Hematopoietic multipotent progenitor cell treated with erythropoietin and hydrocortisone succinate and interleukin-3 and kit ligand, for 6 days (in vitro differentiated cells): ENCODE measurements at places on chromosomes 11 and 22.

DNA sequence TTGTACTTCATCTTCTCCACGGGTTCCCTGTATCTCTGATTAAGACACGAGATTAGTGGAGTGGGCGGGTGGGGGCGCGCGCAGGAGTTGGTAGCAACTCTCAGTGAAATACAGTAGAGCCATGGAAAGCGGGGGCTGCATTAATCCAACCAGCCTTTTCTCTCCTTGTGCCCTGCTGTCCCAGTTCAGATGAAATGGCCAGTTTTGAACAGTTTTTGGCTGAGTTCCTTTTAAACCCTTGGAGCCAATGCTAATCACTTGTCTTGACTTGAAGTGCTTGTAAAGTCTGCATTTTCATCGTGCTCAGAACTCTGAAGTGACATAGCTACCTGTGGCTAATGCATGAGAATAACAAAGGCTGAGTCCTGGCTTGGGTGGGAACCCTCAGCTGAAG lies 734 bp upstream of the TMEM123 start:
- peak; percentile 52 for DNase-seq

- no peak for DNase-seq
Measured at GRCh38 chr11:100467821-100468508, 219.1 kb upstream of the ARHGAP42 start.

GRCh38 chr11:81255895-81256294 lies 1477.8 kb downstream of the FAM181B start:
- DNase-seq = no peak

DNA sequence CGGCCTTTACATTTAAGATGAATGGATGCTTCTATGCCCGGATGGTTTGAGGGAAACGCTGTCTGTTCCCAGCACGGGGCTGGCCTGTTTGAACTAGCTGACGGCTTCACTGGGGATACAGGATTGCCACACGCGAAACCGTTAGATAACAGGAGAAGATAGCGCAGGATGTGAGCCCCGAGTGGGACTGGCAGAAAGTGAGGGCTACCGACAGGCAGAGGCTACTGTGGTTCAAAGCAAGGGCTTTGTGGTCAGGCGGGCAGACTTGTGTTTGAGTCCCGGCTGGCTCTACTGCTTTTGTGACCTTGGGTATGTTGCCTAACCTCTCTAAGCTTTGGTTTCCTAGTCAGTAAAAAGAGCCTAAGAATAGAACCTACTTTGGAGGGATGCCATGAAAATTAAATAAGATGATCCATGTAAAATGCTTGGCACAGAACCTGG lies 2.8 kb upstream of the OAF start:
- DNase-seq = peak; percentile 61

DNA sequence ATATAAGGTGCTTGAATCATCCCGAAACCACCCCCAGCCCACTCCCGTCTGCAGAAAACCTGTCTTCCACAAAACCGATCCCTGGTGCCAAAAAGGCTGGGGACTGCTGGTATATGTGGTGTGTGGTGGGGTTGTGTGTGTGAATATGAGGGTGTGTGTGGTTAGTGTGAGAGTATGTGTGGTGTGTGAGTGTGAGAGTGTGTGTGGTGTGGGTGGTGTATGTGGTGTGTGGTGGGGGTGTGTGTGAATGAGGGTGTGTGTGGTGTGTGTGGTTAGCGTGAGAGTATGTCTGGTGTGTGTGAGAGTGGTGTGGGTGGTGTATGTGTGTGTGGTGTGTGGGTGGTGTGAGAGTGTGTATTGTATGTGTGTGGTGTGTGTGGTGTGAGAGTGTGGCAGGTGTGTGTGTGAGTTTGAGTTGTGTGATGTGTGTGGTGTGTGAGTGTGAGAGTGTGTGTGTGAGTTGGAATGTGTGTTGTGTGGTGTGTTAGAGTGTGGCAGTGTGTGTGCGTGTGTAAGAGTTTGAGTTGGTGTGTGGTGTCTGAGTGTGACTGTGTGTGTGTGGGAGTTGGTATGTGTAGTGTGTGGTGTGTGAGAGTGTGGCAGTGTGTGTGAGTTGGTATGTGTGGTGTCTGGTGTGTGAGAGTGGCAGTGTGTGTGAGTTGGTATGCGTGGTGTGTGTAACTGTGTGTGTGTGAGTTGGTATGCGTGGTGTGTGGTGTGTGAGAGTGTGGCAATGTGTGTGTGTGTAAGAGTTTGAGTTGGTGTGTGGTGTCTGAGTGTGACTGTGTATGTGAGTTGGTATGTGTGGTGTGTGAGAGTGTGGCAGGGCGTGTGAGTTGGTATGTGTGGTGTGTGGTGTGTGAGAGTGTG lies 6.5 kb downstream of the UPK3A start:
- DNase-seq = no peak

- DNase-seq = no peak
Measured at GRCh38 chr22:32806296-32806695, 4.8 kb downstream of the TIMP3 start.

- no peak for DNase-seq
Measured at GRCh38 chr11:75795276-75796090, 19.5 kb upstream of the UVRAG start.

GRCh38 chr11:64566042-64566914 lies 24.7 kb upstream of the SLC22A12 start:
- peak; percentile 26 for DNase-seq

GRCh38 chr22:24951942-24952836 lies at the start of gene KIAA1671:
Gene KIAA1671, plus strand, starts transcription at chr22:24952716. Its CDS starts 75,284 bp downstream, at chr22:25028000.
- peak; percentile 84 for DNase-seq

GRCh38 chr11:13947379-13947778 lies 15.1 kb upstream of the SPON1 start:
- no peak for DNase-seq

- no peak for DNase-seq
Measured at GRCh38 chr11:13314676-13315394, 37.2 kb downstream of the BMAL1 start.

DNA sequence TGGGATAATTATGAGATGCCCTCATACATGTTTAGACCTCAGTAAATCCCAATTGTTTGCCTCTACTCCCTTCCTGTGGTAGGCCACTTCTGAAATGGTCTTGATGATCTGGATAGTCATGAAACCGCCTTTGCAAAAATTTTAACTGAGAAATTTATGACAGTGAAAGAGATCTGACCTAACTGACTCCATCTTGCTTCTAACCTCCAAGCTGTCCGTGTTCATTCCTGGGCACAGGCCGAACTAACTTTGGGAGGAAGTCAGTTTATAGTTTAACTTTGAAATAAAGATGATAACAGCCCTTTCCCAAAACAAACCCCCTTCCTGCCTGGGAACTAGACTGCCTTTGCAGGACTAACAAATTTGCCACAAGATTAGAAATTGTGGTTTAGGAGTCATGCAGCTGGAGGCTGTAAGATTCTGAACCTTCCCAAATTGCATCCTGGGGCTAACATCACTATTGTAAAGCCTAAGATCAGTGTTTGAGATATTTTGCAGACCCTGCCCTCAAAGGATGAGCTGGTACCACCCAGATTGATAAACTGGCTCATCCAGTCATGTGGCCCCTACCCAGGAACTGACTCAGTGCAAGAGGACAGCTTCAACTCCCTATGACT lies 19.9 kb upstream of the CTR9 start:
- no peak for DNase-seq

DNA sequence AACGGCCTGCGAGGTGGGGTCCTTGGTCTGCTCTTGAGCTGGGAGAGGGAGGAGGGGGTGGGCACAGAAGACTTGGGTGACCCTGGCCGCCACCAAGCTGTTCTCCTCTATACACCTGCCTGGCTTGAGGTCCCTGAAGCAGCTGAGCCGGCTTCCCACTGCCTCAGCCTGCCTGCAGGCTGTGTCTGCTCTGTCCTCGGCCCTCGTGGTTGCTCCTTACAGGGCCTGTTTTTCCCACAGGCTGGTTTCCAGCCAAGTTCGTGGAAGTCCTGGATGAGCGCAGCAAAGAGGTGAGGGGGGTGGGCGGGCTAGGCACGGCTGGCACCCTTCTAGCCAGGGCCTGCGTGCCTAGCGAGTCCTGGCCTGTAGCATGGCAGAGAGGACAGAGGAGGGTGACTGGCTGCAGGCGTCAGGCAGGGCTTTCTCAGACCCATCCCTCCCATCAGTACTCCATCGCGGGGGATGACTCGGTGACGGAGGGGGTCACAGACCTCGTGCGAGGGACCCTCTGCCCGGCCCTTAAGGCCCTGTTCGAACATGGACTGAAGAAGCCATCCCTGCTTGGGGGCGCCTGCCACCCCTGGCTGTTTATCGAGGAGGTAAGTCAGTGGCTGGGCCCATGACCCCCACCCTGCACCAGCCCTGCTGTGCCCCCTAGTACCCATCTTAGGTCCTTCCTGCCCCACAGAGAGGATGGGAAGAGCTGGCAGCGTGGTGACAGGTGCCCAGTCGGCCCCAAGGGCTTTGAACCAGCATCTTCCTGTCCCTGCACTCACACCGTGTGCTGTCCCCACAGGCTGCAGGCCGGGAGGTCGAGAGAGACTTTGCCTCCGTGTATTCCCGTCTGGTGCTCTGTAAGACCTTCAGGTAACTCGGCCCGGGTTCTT lies 37.7 kb downstream of the SGSM3 start:
- DNase-seq = no peak

GRCh38 chr11:76603202-76603601 lies 67.3 kb downstream of the LRRC32 start:
- no peak for DNase-seq

DNA sequence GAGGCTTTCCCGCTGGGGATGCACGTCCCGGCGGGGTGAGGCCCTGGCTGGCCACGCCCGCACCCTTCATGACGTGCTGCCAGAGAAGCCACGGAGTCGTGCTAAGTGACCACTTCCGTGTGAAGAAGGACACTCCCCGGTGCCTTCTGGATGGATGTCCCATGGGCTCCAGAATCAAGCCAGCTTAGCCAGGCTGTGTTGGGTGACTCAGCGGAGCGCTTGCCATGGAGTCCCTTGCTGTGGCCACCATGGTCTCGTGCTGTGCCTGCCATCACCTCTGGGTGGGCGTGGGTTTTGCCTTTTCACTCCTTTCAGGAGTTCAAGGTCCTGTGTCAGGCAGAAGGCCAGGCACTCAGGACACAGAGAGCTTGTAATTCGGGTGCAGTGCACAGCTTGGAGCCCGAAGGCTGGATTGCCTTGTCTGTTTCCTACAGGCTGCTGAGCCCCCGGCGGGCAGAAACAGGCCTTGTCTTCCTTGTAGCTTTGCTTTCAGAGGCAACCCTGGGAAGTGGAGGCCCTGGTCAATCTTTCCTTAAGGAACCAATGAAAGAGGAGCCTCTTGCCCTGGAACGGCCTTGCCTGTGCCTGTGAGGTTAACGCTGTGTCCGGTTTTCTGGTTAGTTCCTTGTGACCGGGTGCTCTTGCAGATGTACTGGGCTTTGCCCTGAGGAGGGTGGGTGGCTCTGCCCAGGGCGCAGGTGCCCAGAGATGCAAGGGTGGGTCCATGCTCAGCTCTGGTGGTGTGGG lies 268.6 kb downstream of the TBC1D22A start:
- DNase-seq = no peak

DNA sequence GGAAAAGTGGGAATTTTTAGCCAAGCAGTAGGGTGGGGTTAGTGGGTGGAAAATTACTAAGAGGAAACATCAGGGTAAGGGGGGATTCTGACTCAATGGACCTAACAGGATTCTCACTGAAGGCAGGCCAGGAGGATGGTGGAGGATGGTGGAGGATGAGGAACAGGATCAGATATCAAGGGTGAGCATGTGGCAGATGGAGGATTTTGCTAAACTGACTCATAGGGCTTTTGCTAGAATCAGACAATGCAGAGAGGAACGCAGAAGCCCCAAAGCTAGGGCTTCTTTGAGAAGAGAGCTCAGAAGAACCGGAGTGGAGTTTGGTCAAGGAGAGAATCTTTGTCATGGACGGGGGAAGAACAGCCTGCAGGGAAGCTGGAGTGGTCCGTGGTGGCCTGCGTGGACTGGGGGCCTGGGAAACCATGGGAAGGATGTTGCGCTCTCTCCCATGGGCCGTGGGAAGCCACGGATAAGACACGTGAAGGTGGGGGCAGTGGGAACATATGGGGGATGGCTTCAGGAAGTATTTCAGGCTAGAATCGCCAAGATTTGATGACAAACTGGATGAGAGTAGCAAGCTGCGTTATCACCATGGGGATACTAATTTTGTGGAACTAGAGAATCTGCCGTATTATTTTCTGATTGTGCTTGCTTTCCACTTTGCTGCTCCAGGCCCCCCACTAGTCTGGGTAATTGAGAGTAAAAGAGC lies 165.2 kb downstream of the LDLRAD3 start:
- DNase-seq = peak; percentile 57

- DNase-seq = no peak
Measured at GRCh38 chr11:495537-495931, 11.5 kb downstream of the RNH1 start.

DNA sequence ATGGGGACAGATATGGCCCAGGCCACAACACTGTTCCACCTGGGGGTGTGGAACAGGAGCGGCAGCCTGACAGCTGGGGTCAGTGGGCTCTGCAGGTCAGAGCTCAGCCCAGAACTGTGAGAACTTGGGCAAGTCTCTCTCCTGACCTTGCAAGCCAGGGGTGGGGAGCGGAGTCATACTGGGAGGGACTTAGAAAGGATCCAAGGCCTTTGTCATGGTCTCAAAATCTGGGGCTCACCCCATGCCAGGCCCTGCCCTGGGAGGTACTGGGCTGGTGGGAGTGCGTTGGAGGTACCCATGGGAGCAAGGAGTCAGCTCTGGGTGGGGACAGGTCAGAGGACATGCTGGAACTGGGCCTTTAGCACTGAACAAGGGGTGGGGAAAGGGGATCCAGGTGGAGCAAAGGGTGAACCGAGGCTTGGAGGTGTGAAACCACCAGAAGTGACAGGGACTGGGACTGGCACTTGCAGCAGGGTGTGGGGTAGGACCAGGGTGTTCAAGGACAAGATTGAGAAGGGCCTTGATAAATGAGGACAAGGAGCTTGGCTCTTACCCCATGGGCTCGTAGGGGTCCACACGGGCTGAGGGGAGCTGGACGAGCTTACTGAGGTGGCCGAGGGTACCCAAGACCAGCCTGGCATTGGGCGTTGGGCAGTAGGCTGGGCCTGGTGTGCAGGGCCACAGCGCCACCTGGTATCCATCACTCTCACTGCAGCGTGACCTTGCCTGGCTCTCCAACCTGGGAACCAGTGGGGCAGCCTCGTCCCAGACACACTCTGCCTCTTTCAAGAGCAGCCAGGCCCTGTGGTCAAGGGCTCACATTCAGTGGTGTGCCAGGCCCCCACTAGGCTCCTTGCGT lies 7.4 kb upstream of the PMM1 start:
- peak; percentile 81 for DNase-seq

DNA sequence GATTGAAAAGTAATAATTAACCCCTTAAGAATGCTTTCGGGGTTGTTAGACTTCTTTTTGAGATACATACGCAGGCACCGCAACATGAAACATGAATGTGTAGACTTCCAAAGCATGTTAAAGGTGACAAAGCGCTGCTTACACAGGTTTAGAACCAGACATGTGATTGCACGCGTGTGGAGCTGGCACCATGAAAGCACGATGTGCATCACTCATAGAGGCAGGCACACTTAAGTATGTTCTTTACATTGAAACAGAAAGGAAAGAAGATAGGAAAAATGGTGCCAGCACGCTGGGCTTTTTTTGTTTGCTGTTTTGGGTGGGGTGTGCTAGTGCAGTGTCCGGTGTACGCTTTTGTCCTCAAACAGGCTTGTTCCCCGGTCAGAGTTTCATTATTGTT lies 83.6 kb upstream of the PPARA start:
- peak; percentile 42 for DNase-seq
